ENCODE measurements at places on chromosomes 13 and 19. TPM values are rescaled to one million over a fixed set of nuclear protein-coding genes. Genes with fewer than 3 reads are reported as not detected.

The RASAL3 gene
- total RNA-seq = 104 TPM

The TMEM238 gene
- total RNA-seq = 11.3 TPM

The OVOL3 gene
- not detected for total RNA-seq

The ZNF738 gene
- 8.1 TPM for total RNA-seq

The ANKLE1 gene
- 21.0 TPM for total RNA-seq

The CADM4 gene
- total RNA-seq = 0.17 TPM

The APBA3 gene
- 39.1 TPM for total RNA-seq

The ZBTB7A gene
- total RNA-seq = 41.9 TPM

The FPR1 gene
- total RNA-seq = not detected

The CABP5 gene
- not detected for total RNA-seq

The MBD3L3 gene
- total RNA-seq = not detected

The CD209 gene
- total RNA-seq = not detected

The NXNL1 gene
- total RNA-seq = not detected

The SLC25A41 gene
- total RNA-seq = 0.38 TPM

The NOVA2 gene
- not detected for total RNA-seq

The PSG1 gene
- total RNA-seq = not detected

The ZNF177 gene
- 0.48 TPM for total RNA-seq

The ZNF90 gene
- total RNA-seq = 17.0 TPM

The PCP2 gene
- total RNA-seq = not detected

The ZNF681 gene
- 4.2 TPM for total RNA-seq

The ZNF208 gene
- 2.2 TPM for total RNA-seq

The ZGLP1 gene
- 3.7 TPM for total RNA-seq

The SIGLEC5 gene
- total RNA-seq = not detected

The LRG1 gene
- total RNA-seq = 0.21 TPM

The NCAN gene
- total RNA-seq = not detected

The PRODH2 gene
- not detected for total RNA-seq

The ARHGAP35 gene
- total RNA-seq = 23.4 TPM

The CEACAM6 gene
- not detected for total RNA-seq

The B3GNT3 gene
- not detected for total RNA-seq

The IRGC gene
- total RNA-seq = not detected

The ASF1B gene
- 83.6 TPM for total RNA-seq

The RGS9BP gene
- total RNA-seq = 0.06 TPM

The SOX21 gene
- total RNA-seq = not detected

The INSL3 gene
- total RNA-seq = 2.1 TPM

The ZNF582 gene
- 2.1 TPM for total RNA-seq

The PLA2G4C gene
- total RNA-seq = 1.9 TPM

The LMTK3 gene
- 3.0 TPM for total RNA-seq

The CEACAM18 gene
- total RNA-seq = not detected

The ERICH4 gene
- not detected for total RNA-seq

The NTN5 gene
- 0.06 TPM for total RNA-seq

The PDE4C gene
- total RNA-seq = not detected

The SYNE4 gene
- total RNA-seq = 1.2 TPM

The GIPR gene
- total RNA-seq = 2.4 TPM

The TSHZ3 gene
- total RNA-seq = 0.57 TPM

The KIR2DL4 gene
- total RNA-seq = 0.13 TPM

The RNF17 gene
- total RNA-seq = not detected

The PIAS4 gene
- 34.7 TPM for total RNA-seq

The LHB gene
- total RNA-seq = not detected

The COMP gene
- not detected for total RNA-seq

The C1QTNF9 gene
- not detected for total RNA-seq

The KLK10 gene
- total RNA-seq = not detected

The PTH2 gene
- not detected for total RNA-seq

All from activated CD8-positive, alpha-beta memory T cell treated with anti-CD3 and anti-CD28 coated beads for 36 hours (primary cell).